Stimulated activated CD4-positive, alpha-beta T cell treated with anti-CD3 and anti-CD28 coated beads, Interleukin-1b, Interleukin-23, amount 100 ng/mL, for 1 hour (primary cell): ENCODE measurements at places on chromosomes 13 and 19.

GRCh38 chr19:18263324-18264136 lies 10.7 kb downstream of the IQCN start:
- no peak for DNase-seq

GRCh38 chr13:112510002-112510780 lies 77.8 kb downstream of the TUBGCP3 start:
- DNase-seq, result no peak

GRCh38 chr19:14006766-14007562 lies 844 bp upstream of the RFX1 start:
- DNase-seq, result no peak

DNA sequence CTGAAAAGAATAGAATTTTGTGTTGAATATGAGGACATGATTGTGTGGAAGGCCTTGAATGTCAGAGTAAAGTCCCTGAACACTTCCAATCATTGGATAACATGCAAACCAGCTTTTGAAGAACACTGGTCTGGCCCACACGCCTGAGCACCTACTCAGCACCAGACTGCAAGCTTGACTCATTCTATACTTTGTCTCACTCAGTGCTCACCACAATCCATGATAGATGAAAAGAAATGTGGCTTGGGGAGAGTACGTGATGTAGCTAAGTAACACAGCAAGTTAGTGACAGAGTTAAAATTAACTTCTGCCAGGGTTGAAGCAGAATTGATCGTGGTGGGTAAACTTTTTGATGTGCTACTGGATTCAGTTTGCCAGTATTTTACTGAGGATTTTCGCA lies 12.0 kb downstream of the DLEU7 start:
- no peak for DNase-seq

DNA sequence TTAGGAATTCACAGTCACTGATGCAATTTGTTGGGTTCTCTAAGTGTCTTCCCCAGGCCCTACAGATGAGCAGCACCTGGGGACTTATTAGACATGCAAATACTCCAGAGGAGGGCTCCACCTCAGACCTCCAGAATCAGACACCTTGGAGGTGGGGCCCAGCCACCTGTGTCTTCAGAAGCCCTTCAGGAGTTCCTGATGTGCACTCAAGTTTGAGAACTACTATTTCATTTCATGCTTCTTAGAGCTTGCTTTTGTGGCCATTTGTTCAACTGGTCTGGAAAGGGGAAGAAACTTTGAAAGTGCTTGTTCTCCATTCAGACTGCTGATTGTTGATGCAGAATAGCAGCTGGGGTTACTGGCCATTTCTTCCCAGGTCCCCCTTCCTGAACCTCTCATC lies 472.0 kb downstream of the COG6 start:
- DNase-seq, result no peak

DNA sequence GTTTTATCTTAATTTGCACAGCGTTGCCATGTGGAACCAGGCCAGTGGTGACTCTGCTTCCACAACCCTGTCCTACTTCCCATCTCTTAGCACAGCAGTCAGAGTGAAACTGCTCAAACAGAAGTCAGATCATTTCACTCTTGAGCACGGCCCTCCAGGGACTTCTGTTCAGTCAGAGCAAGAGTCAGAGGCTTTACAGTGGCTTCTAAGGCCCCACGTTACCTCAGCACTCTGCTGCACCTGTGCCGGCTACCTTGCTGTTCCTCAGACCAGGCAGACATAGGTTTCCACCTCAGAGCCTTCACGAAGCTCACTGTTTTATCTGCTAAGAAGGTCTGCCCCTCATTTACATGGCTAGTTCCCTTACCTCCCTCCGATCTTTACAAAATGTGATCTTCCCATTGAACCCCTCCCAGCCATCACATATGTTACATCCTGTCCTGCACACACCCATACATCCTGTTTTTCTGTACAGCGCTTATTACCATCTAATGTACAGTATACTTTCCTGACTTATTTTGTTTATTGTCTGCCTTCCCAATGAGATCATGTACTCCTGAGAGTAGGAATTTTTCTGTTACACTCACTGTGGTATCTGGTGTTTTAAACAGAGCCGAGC lies 41.6 kb downstream of the TM9SF2 start:
- DNase-seq, result no peak

GRCh38 chr13:47539317-47539716 lies 461.8 kb downstream of the SUCLA2 start:
- DNase-seq, result no peak

- no peak for DNase-seq
Observed at GRCh38 chr19:38692458-38693379, 45.3 kb downstream of the ACTN4 start.

- DNase-seq, result no peak
Observed at GRCh38 chr13:51996641-51997040, 14.6 kb downstream of the ATP7B start.

GRCh38 chr19:56547535-56547934 lies 8.8 kb downstream of the ZFP28 start:
- DNase-seq, result no peak

DNA sequence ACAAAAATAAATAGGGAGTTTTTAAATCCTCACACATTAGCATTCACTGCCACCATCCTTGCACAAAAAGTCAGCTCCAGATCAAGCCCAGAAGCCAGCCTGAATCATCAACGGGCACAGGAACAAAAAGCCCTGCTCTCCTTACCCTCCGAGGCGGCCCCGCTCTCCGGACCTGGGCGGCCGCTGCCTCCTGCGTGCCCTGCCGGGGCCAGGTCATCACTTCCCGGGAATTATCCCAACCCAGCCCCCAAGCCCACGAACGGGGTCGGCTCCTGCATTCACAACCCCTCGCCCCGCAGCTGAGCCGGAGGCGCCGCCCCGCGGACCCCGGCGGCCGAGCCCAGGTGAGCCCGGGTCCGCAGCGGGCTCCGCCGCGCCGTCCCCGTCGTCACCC lies 754 bp downstream of the DNAJB1 start:
- DNase-seq, result no peak

DNA sequence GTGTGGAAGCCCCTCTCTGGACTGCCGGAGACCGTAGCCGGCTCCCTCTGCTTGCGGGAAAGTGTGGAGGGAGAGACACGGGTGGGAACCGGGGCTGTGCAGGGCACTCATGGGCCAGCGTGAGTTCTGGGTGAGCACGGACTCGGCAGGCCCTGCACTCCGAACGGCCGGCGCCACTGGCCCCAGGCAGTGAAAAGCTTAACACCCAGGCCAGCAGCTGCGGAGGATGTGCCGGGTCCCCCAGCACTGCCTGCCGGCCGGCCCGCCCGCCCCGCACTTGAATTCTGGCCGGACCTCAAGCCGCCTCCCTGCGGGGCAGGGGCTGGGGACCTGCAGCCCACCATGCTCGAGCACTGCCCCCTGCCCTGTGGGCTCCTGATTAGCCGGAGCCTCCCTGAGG lies 147.0 kb downstream of the FGF9 start:
- no peak for DNase-seq

- DNase-seq, result no peak
Observed at GRCh38 chr13:109870696-109871370, 84.5 kb upstream of the IRS2 start.

- no peak for DNase-seq
Observed at GRCh38 chr19:57978586-57979289, 4.4 kb upstream of the C19orf18 start.

DNA sequence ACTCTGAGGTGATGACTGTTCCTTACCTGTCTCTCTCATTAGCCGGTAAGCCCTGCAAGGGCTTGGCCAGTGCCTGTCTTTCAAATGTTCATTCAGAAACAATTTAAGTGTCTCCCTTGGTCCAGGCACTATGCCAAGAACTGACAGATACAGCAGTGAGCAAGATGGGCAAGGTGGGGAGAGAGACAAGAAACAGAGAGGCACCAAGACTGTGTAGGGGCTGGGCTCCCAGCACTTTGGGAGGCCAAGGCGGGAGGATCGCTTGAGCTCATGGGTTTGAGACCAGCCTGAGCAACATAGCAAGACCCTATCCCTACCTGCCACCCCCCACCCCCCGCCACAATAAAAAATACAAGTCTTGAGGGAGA lies 1.3 kb upstream of the CCNE1 start:
- no peak for DNase-seq

DNA sequence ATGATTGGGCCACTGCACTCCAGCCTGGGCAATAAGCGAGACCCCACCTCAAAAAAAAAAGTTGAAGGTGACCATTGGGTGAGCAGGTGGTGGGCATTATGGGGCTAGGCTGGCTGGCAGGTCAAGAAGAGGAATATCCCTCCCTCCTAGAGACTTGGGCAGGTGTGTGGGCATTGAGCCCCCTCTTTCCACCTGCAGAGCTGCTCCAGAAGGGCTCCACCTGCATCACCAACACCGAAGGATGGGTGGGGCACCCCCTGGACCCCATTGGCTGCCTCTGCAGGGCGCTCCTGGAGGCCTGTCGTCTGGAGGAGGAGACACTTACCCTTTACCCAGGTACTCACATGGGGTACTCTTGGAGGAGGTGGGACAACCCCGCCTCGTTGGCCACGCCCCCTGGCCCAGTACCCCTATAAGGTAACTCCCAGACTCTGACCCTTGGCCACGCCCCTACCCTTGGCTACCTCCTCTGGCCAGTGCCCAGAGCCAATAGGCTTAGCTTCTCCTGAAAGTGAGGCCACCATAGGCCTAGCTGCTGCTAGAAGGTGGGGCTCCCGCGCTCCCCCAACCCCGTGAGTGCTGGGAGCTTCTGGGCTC lies 21.9 kb downstream of the ZSWIM4 start:
- no peak for DNase-seq

- no peak for DNase-seq
Observed at GRCh38 chr13:75263741-75264407, 218.1 kb downstream of the TBC1D4 start.

GRCh38 chr13:46288570-46289259 lies 77.0 kb downstream of the LRRC63 start:
- DNase-seq, result no peak

- no peak for DNase-seq
Observed at GRCh38 chr13:73189362-73189761, 130.6 kb downstream of the KLF5 start.

GRCh38 chr19:50323782-50324133 lies 5.4 kb downstream of the KCNC3 start:
- DNase-seq, result no peak

- no peak for DNase-seq
Observed at GRCh38 chr13:111275995-111276618, 44.3 kb upstream of the TEX29 start.
